Peyer's patch (tissue), 4 donors: ENCODE measurements at places on chromosomes 7 and 10. TPM values are rescaled to one million over a fixed set of nuclear protein-coding genes. Genes with fewer than 3 reads are reported as not detected.
A peak's percentile ranks its signal among the peaks of the same experiment; 100 is the strongest.

PWWP2B gene
- 17.1 TPM for total RNA-seq

DNA sequence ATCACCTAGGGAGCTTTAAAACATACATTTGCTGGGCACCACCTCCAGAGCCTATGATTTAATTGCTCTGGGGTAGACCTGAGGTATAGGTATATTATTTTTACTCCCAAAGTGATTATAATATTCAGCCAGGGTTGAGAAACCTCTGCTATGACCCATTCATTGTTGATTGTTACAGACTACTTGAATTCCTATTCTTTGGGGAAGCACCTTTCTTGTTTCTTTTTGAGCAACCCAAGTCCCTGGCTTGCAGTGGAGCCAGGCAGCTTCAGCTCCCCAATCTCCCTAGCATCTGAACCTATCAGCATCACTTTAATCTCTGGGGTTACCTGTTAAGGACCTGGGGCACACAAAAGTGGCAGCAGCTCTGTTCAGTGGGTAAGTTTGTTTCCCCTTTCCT, 8.6 kb downstream of the PRKG1 start:
- no peaks in the 10 kb centered on the region for H3K36me3 ChIP-seq
- DNase-seq = no peak
- peaks cover 6% of the 10 kb centered on the region for H3K4me1 ChIP-seq
- H3K4me3 ChIP-seq = no peak overlapping the region

DNA sequence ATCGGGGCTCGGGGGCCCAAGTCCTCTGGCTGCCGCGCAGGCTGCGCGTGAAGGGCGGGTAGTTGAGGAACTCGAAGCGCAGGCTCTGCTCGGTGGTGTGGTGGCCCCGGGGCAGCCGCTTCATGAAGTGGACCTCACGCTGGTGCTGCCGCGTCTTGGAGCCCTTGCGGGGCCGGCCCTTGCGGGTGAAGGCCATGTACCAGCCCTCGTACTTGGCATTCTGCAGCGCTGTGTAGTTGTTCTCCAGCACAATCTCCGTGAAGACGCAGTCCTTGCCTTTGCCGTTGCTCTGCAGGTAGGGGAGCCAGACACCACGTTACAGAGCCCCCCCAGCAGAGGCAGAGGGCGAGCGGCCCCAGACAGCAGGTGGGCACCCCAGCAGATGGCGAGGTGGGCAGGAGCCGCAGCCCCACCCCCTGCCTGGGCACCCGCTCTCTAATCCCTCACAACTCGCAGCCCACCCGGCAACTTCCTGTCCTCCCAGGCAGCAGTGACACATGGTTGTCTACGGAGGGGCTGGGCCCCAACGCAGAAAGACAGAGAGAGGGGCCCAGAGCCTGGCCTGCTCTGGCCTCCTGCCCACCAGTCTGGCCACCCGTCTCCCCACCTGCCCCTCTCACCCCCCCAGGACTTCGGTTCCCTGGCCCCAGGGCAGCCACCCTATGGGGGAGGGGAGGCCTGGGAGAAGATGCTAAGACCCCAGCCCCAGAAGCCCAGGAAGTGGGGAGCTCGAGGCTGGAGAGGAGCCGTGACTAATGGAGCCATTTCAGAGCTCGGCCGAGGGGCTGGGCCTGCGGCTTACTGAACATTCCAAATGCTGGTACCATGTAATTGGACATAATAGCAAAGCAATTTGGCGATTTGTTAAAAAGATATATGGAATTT, 5.3 kb downstream of the FGF8 start:
- H3K4me1 ChIP-seq = peaks cover 10% of the 10 kb centered on the region
- DNase-seq = no peak
- no peaks in the 10 kb centered on the region for H3K36me3 ChIP-seq

GALNT11 gene
- 34.0 TPM for total RNA-seq

- H3K36me3 ChIP-seq = no peaks in the 10 kb centered on the region
- H3K27me3 ChIP-seq = no peaks in the 10 kb centered on the region
- no peak overlapping the region for H3K27ac ChIP-seq
- DNase-seq = no peak
- H3K4me1 ChIP-seq = no peaks in the 10 kb centered on the region
- H3K4me3 ChIP-seq = no peak overlapping the region
These were observed 13.8 kb downstream of the CYP3A5 start for GRCh38 chr7:99666013-99666395.

DNA sequence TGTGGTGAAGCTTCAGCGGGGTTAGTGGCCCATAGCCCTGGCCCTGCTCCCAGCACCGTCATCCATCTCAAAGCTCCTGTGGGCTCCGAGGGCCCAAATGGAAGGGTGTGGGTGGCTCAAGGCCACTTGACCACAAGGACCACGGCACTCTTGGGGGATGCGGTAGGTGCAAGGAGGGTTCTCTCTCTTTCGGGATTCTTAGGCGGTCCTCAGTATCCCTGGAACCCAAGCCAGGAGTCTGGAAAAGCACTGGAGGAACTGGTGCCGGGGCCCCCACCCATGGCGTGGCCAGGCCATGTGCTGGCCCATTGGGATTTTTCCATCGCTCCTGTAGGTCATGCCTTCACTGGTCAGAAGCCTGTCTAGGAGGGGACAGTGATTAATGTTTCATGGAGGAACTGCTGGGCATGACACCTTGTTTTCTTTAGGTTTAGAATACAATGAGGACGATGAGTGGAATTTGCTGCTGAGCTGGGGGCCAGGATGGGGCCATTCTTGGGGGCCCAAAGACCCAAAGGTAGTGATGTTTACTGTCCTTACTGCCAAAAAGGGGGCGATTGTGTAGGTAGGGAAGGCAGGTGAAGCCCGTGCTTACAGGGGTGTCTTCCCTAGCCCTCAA, 16.7 kb downstream of the AQP1 start:
- H3K4me1 ChIP-seq = no peaks in the 10 kb centered on the region
- H3K27ac ChIP-seq = no peak overlapping the region
- H3K27me3 ChIP-seq = no peaks in the 10 kb centered on the region
- peaks cover 10% of the 10 kb centered on the region for H3K36me3 ChIP-seq
- no peak overlapping the region for H3K4me3 ChIP-seq

DNA sequence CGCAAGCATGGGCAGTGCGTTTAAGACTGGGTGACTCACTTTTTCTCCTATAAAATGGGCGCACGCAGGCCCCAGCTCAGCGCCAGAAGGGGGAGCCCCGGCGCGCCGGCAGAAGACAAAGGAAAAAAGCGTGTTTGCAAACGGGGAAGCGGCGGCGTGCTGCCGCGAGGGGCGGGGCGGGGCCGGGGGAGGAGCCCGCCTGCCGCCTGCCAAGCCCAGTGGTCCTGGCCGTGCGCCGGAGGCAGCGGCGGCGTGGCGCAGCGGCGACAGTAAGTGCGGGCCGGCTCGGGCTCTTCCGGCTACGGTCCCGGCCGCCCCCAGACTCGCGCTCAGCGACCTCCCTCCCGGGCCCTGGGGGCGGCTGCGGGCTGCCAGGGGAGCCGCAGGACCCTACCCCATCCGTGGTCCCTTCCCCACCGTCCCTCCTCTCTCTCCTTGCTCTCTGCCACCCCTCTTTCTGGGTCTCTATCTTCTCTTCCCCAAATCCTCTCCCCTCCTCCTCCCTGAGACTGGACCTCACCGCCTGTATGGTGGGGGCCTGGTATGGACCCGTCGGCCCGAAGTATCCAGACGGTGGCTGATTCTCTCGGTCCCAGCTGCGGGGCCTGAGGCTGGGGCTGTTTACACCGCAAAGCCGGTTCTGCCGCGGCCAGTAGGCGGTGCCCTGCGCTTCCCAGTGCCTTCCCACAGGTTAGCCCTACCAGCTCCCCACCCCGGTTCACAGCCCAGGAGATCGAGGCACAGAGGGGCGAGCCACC, at the start of gene SLC29A3:
Gene SLC29A3, plus strand, starts transcription at position 218 of the 758 bp plus-strand sequence. Its CDS starts 51 bp downstream, at position 269.
- H3K27ac ChIP-seq = peak within 1 kb of the TSS; percentile 63
- peak within 1 kb of the TSS; percentile 85 for H3K4me3 ChIP-seq
- H3K36me3 ChIP-seq = no peaks in the 10 kb centered on the region
- H3K27me3 ChIP-seq = no peaks in the 10 kb centered on the region

- no peaks in the 10 kb centered on the region for H3K36me3 ChIP-seq
- H3K4me1 ChIP-seq = no peaks in the 10 kb centered on the region
- H3K27me3 ChIP-seq = no peaks in the 10 kb centered on the region
- no peak overlapping the region for H3K4me3 ChIP-seq
- no peak overlapping the region for H3K27ac ChIP-seq
These were observed 52.7 kb downstream of the TMEM130 start for GRCh38 chr7:98816967-98817710.

DNA sequence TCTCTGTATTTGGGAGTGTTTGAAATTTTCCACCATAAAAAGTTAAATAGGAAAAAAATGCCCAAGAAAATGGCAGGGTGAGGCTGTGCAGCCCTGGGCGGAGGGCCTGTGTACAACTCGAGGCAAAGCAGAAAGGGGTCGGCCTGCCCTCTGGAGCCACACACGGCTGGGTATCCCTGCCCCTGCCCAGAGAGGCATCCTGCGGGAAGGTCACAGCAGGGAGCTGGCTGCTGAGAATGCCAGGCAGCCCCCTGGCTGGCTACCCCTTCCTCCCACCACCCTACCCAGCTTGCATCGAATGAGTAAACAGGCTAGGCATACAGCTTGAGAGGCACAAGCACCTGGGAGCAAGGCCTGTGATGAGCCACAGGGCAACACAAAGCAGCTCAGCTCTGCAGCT, 46.1 kb downstream of the CAMK2B start:
- DNase-seq = peak; percentile 34
- H3K27me3 ChIP-seq = no peaks in the 10 kb centered on the region
- H3K4me1 ChIP-seq = no peaks in the 10 kb centered on the region
- H3K36me3 ChIP-seq = no peaks in the 10 kb centered on the region
- no peak overlapping the region for H3K4me3 ChIP-seq

DNA sequence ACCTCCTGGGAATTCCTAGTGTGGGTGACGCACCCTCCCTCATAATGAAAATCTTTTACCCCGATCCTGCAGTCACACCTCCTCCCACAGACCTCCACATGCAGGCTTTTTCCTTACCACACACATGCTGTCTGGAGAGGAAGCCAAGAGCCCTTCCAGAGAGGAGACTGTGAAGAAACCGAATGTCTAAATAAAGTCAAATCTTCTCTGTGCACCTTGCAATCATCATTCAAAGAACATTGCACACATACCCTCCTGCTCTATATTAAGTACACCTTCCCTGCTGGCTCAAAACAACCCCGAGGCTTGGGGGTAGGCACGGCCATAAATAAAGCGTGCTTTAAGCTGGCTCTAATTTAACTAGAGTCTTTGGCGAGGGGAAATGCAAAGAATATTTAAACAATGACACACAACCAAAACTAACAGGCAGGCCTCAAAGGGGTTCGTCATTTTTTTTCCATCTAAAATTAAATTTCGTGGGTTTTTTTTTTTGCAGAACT, 34.9 kb downstream of the CALML3 start:
- DNase-seq = no peak
- no peaks in the 10 kb centered on the region for H3K36me3 ChIP-seq
- no peak overlapping the region for H3K27ac ChIP-seq
- no peaks in the 10 kb centered on the region for H3K27me3 ChIP-seq

GRCh38 chr10:49110684-49111319, 4.5 kb downstream of the VSTM4 start:
- peak overlapping the region; percentile 33 for H3K27ac ChIP-seq
- H3K4me1 ChIP-seq = no peaks in the 10 kb centered on the region
- H3K27me3 ChIP-seq = no peaks in the 10 kb centered on the region
- no peaks in the 10 kb centered on the region for H3K36me3 ChIP-seq
- DNase-seq = no peak
- H3K4me3 ChIP-seq = no peak overlapping the region

GRCh38 chr7:27966219-27966780, 214.3 kb downstream of the JAZF1 start:
- no peaks in the 10 kb centered on the region for H3K4me1 ChIP-seq
- H3K27ac ChIP-seq = no peak overlapping the region
- DNase-seq = no peak
- no peak overlapping the region for H3K4me3 ChIP-seq
- no peaks in the 10 kb centered on the region for H3K27me3 ChIP-seq

GRCh38 chr7:43658718-43659548, 70.4 kb downstream of the COA1 start:
- H3K4me1 ChIP-seq = no peaks in the 10 kb centered on the region
- H3K36me3 ChIP-seq = no peaks in the 10 kb centered on the region
- H3K4me3 ChIP-seq = no peak overlapping the region
- no peaks in the 10 kb centered on the region for H3K27me3 ChIP-seq
- H3K27ac ChIP-seq = peak overlapping the region; percentile 61

SLC39A12 gene
- total RNA-seq = not detected

DNA sequence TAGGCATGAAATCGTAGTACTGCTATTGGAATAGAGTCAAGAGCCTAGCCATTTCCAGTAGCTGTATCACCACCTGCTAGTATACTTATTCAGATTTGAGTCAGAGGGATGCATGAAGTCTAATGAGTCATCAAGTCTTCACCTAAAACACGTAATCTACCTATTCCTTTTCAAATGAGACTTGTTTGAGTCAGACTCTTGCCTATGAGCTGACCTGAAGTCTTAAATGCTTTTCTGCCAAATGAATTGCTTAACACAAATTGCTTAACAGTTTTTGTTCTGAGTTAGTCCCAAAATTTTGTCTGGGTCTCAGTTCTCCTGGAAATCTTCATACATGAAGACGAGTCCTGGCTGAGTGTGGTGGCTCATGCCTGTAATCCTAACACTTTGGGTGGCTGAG, 165.2 kb downstream of the GNAT3 start:
- no peaks in the 10 kb centered on the region for H3K36me3 ChIP-seq
- no peak overlapping the region for H3K27ac ChIP-seq
- no peak overlapping the region for H3K4me3 ChIP-seq
- no peaks in the 10 kb centered on the region for H3K4me1 ChIP-seq

- H3K27ac ChIP-seq = no peak overlapping the region
- no peak for DNase-seq
- no peaks in the 10 kb centered on the region for H3K4me1 ChIP-seq
- H3K36me3 ChIP-seq = no peaks in the 10 kb centered on the region
- no peak overlapping the region for H3K4me3 ChIP-seq
These were observed 21.8 kb downstream of the ANK3 start for GRCh38 chr10:60367901-60368300.

GRCh38 chr7:85924062-85924461, 719.6 kb upstream of the GRM3 start:
- no peak overlapping the region for H3K27ac ChIP-seq
- no peak for DNase-seq
- H3K27me3 ChIP-seq = no peaks in the 10 kb centered on the region
- no peaks in the 10 kb centered on the region for H3K4me1 ChIP-seq

CPN1 gene
- total RNA-seq = not detected

GRCh38 chr10:74391786-74392185, 240.8 kb downstream of the ADK start:
- H3K4me1 ChIP-seq = no peaks in the 10 kb centered on the region
- no peak for DNase-seq
- no peaks in the 10 kb centered on the region for H3K27me3 ChIP-seq
- no peaks in the 10 kb centered on the region for H3K36me3 ChIP-seq
- no peak overlapping the region for H3K27ac ChIP-seq

DNA sequence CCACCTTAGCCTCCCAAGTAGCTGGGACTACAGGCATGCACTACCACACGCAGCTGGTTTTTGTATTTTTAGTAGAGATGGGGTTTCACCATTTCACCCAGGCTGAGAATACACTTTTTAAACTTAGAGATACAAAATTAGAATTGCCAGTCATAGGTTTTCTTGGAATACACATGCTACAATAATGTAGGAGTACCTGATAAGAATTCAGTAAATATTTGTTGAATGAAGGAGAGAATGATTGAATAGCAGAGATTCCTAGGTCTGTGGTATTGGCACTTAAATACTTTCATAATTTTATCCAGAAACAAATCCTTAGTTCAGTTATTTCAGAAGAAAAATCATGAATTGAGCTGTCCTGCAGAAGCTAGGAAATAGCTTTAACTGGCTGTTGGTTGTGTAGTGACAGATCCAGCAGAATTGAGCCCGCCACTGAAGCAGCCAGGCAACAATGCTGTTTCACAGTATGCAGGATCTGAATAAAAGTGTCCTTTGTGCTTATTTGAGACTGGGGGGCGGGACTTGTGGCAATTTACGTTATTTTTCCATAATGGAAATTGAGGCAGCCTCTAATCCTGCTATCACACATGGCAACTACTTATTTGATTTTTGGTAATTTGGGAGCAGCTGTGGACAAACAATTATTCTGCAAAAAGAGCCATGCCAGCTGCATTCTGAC, 31.5 kb downstream of the NRF1 start:
- DNase-seq = no peak
- H3K36me3 ChIP-seq = no peaks in the 10 kb centered on the region
- no peak overlapping the region for H3K27ac ChIP-seq
- no peak overlapping the region for H3K4me3 ChIP-seq

PLPP4 gene
- total RNA-seq = not detected
